ENCODE measurements at places on chromosomes 6 and 20.

- no peak for DNase-seq
Observed at GRCh38 chr6:64224819-64225218, 589.2 kb downstream of the PHF3 start.

GRCh38 chr6:30002871-30003270 is 58.2 kb upstream of the POLR1H start:
- DNase-seq = no peak

- DNase-seq = no peak
Observed at GRCh38 chr20:5531318-5532081, 214.7 kb upstream of the PROKR2 start.

- DNase-seq = no peak
Observed at GRCh38 chr20:45612314-45612713, 17.2 kb upstream of the WFDC10A start.

DNA sequence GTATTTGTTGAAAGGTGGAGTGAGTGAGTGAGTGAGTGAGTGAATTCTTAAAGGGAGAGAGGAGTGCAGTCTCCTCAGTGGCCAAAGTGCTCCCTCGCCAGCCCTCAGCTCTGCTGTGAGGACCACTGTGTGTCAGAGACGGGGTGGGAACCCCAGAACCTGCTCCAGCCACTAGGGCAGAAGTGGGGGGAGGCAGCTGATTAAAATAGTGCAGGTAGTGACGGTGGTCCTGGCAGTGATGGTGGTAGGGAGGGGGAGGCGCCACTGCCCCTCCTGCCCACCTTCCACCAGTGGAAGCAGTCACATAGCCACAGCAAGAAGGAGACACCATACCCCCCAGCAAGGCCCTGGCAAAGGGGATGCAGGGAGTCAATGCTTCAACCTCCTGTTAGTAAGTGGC is 133.5 kb downstream of the PHACTR3 start:
- no peak for DNase-seq

DNA sequence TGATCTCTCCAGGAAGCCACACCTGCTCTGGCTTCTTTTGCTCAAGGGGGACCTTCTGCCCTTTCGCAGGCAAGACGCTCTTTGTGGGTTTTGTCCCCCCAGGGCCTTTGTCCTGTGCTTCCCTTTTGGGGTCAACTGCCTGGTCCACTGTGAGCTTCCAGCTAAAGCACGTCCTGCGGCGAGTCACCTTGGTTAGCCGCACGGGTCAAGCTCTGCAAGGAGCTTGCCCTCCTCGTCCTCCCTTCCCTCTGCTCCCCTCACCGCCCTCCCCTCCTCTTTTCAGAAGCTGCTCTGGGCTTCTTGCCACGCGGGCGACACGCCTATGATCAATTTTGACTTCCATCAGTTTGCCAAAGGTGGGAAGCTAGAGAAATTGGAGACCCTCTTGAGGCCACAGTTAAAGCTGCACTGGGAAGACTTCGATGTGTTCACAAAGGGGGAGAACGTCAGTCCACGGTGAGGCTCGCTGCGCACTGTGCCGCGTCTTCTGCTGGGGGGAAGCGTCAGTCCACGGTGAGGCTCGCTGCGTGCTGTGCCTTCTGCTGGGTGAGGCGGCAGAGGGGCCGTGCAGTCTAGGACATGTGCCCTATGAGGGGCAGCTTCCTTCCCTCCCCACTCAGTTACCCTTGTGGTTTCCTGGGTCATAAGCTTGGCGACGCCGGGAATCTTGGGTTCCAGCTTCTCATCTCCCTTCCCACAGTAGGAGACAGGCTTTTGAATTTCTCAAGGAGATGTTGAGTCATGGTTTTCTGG is 80.2 kb downstream of the SYNJ2 start:
- no peak for DNase-seq

DNA sequence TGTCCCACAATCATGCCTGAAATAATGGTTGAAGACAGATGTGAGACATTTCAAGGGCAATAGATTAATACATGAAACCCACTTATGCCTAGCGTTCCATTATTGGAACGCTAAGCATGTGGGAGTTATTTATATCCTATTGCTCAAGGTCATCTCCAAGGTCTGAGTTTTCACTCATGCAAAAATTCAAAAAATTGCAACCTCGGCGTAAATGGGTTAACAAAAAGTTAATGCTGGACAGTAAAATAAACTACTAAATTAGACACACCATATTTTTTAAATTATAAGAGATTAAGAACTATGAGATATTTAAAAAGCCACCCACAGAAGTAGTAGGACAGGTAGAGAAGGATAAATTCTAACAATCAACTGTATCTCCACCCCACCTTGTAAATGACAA is 98.4 kb downstream of the ESR1 start:
- DNase-seq = no peak

- DNase-seq = no peak
Observed at GRCh38 chr20:35301426-35301825, 9.2 kb upstream of the FAM83C start.

- DNase-seq = no peak
Observed at GRCh38 chr6:81816380-81816779, 63.9 kb upstream of the TENT5A start.

- peak; percentile 97 for DNase-seq
Observed at GRCh38 chr20:62900052-62900691, 26.1 kb downstream of the DIDO1 start.

- DNase-seq = no peak
Observed at GRCh38 chr6:15410752-15411151, 164.9 kb downstream of the JARID2 start.

DNA sequence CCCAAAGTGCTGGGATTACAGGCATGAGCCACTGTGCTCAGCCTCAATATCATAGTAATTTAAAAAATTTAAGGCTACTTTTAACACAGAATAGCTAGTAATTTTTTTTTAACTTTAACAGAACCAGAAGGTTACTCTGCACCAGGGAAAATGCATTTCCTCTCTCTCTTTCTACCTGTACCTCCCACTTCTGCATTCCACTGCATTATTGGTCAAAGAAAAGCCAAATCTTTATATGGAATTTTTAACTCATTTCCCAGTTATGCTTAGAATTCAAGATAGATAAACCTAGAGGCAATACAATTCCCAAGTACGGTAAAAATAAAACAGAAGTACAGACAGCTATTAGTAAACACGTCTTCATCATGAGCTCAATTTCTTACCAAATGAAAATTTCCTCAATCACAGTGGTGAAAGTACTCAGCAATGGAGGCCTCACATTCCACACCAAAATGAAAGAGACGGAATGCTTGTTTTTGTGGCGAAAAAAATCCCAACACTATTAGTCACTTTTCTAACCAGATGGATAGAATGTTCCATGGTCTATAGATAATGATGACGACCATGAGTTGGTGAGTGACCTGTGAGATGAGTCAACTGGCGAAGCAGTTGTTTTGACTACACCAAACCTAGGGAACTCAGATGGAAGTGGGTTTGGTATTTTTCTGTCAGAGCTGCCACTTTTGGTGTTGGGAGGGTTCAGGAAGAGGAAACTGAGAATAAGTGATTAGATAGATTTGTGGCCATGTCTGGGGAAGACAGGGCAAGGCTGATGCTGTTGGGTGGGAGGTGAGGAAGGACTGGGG is 104.7 kb upstream of the SGK1 start:
- no peak for DNase-seq

GRCh38 chr6:5736016-5736738 is 270.5 kb downstream of the NRN1 start:
- no peak for DNase-seq

- DNase-seq = no peak
Observed at GRCh38 chr6:22056398-22056797, 240.4 kb downstream of the PRL start.

GRCh38 chr6:56796196-56796532 is 153.5 kb upstream of the DST start:
- DNase-seq = no peak

GRCh38 chr20:22771706-22772105 is 187.3 kb upstream of the FOXA2 start:
- DNase-seq = no peak

DNA sequence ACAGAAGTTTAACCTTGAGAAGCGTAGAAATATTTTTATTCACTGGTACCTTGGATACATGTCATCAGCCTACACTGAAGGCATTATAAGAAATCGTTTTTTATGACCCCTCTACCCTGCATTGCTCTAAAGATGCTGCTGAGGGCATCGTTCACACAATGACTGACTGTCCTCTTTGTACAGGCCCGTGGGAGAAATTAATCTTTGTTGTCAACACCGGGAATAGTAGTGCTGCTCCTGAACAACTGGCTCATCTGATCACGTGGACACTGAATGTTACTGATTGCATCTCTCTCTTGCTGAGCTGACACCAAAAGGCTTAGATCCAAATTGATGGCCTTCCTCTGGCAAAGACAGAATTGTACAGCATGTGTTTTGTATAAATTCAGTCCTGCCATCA is 157.1 kb upstream of the SMLR1 start:
- no peak for DNase-seq

- peak; percentile 58 for DNase-seq
Observed at GRCh38 chr6:15960740-15961634, 167.9 kb upstream of the MYLIP start.

DNA sequence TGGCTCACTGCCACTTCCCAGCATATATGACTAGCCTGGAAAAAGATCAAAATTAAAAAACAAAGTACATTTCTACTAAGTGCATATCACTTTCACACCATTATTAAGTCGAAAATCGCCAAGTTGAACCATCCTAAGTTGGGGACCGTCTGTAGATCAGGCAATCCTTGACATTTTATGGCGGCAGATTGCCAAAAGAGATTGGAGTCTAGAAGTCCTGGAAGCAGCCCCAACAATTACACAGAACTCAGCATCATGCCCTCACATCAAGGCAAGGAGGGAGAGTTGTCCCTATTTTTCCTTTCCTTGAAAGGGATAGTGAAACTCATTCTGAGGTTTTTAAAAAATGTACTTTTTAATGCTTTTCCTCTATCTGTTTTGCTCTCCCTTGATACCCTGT is 30.7 kb downstream of the SLC22A3 start:
- DNase-seq = no peak

DNA sequence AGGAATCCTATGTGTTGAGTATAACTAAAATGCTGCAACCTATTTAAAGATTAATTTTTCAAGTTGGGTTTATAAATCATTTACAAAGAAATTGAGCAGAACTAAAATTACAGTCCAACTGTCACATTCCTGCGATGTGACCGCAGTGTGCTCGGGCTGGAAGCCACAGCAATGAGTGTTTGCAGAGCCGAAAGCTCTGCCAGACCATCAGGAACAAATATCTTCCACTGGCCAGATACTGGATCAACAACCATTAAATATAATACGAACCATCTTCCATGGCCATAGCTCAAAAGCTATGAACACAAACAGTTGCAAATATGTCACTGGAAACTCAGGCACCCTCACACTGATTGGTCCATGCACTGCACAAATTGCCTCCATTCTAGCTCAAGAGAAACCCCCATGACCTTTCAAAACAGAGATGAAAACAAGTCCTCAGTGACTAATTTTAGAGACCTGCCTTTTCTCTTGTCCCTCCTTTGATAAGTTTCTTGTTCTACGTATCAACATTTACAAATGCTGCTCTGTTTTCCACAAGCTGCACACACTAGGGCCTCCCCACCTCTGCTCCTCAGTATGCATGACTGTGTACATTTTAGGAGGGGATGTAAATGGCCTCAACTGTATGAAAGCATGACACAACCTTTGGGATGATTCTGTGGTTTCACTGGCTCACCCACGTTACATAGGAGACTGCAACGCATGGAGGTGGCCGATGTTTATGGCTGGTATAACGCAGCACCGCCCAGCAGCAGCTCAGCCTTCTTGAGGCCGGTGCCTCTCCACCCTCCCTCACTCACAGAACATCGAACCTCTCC is 171.7 kb downstream of the WDR27 start:
- no peak for DNase-seq

DNA sequence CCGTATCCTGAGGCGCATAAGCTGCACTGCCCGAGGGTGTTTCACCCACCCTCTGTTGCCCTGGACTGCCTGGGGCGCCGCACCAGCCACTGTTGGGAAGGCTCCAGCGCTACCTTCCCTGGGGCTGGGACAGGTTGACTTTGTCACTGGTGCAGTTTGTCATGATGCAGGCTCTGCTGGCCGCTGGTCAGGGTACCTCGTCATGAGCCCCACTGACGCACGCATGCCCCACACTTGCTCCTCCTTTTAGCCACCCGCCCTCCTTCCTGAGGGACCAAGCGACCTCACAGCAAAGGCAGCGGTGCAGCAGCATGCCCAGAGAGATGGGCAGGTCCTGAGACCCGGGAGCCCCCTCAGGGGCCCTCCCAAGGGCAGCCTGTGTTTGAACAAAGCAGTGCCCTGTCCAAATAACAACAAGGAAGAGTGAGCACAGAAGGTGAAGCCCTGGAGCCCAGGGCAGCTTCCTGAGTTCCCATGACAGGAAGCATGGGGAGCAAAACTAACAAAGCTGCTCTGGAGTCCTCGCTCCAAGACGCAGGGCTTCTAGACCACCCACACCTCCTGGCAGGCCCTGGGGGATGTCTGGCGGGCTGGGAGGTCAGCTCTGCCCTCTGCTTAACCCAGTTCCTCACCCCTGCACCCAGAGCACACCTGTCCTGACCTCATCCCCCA is 50.1 kb upstream of the SMOC2 start:
- peak; percentile 47 for DNase-seq

DNA sequence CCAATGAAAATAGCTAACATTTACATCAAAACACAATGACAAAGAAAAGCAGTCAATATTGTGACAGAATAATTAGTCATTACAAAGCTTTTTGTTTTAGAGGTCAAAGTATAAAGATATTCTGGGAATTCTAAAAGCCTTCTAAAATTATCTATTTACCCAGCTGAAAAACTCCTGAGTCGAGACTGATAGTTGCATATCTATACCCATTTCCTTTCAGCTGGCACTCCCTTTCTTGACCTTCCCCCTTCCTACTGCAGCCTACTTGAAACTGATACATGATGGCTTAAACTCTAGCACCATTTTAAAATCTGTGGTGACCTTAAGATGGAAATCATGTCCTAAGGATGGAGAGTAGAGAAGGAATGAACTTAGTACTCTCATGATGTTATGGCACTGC is 38.6 kb downstream of the LMBRD1 start:
- no peak for DNase-seq

- DNase-seq = no peak
Observed at GRCh38 chr6:39041072-39041471, 7.5 kb upstream of the GLP1R start.

GRCh38 chr6:149566410-149567193 is 427 bp downstream of the GINM1 start:
- DNase-seq = peak; percentile 84

DNA sequence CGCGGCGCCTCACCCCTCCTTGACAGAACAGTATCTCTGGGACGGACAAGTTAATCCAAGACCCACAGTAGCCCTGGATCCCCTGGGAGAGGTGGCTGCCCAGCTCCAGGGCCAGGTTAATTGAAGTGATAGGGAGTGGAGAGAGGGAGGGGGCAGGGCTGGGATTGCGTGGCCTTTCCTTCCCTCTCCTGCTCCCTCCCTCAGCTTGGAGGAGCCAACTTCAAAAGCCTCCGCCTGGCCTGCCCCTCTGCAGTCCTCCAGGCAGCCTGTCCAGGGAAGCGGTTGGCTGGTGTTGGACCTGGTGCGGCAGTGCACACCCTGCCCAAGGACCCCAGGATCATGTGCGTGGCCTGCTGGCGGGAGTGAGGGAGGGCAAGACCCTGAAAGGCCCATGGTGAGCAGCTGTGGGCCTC is at the start of gene C20orf204:
TSS of gene C20orf204 (plus strand) at position 250 of the 413 bp plus-strand sequence. CDS start at position 392, 142 bp downstream.
- DNase-seq = peak; percentile 85

GRCh38 chr6:79467716-79468115 is 69.5 kb downstream of the LCA5 start:
- no peak for DNase-seq

GRCh38 chr6:169240125-169240524 is 13.5 kb downstream of the THBS2 start:
- DNase-seq = no peak

Measured in H7 (cell line).